ENCODE measurements at places on chromosomes 2 and 18. TPM values are rescaled to one million over a fixed set of nuclear protein-coding genes. Genes with fewer than 3 reads are reported as not detected.

DNA sequence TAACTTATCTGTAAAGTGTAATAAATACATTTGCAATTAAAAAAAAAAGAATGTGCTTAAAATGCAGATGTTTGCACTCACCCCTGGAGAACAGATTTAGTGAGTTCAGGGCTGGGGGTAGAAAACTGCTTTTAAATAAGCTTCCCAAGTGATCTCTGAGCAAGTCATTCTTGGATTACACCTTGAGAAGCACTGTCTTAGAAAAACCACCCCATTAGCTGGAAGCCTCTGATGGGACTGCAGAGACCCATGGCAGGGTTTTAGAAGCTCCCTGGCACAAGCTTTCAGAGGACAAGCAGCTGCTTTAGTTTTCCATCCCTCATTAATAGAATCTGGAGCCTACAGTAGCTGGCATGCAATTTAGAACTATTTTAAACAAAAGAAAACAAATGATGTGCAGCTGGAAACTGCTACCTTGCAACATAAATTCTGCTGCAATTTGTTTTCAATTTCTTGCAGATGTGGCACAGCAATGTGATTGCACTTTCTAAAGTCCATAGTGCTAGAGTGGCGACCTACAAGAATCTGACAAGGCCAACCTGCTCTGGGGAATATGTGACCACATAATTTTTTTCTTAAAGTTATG, 141.5 kb downstream of the CDC42EP3 start:
- no peak for DNase-seq

Gene KCNJ3
- not detected for total RNA-seq

DNA sequence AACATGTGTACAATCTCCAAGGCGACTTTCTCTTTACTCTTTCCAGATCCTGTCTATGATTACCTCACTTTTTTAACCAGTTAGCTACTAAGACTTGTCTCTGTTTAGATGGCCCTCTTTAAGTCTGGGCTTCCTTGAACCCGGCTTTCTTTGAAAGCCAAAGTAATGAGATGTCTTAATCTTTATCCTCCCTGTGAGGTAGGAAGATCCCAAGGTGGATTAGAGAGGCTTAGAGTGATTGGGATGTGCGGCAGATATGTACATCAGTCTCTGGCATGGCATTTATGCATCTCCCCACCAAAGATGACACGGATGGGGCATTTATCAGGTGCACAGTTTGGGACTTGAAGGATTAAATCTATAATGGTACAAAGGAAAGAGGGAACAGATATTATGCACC, 186.3 kb downstream of the FSHR start:
- no peak for DNase-seq

Gene PRSS56
- not detected for total RNA-seq

GRCh38 chr18:62760403-62760734, 45.0 kb downstream of the PHLPP1 start:
- no peak for DNase-seq

Gene TRIM54
- not detected for total RNA-seq

- peak; percentile 84 for DNase-seq
Observed at GRCh38 chr2:106192752-106193689, 1.1 kb downstream of the UXS1 start.

DNA sequence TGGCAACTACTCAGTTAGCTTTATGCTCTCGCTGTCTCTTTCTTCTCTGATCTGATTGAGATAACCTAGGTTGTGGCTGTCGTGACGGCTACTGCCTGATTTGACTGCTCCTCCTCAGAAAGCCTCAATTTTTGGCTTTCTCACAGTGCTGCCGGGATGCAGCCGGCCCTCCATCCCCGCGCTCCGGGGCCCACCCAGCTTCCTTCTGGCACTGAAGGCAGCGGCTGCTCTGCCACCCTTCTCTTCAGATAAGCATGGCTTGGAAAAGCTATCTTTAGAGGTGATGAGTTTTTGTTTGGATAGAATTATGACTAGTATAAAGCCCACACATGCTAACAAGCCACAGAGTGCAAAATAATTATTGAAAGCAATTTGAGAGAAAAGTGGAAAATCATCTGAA, 102.5 kb downstream of the DPP4 start:
- DNase-seq, result no peak

DNA sequence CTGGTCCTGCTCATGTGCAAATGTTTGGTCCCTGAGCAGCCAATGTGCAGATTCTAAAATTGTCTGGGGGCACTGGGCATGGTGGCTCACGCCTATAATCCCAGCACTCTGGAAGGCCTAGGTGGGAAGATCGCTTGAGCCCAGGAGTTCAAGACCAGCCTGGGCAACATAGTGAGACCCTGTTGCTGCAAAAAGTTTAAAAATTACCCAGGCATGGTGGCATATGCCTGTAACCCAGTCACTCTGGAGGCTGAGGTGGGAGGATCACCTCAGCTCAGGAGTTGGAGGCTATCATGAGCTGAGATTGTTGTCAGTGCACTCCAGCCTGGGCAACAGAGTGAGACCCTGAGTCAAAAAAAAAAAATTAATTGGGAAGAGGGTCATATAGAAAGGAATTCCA, 5.1 kb downstream of the LIPG start:
- DNase-seq, result no peak

DNA sequence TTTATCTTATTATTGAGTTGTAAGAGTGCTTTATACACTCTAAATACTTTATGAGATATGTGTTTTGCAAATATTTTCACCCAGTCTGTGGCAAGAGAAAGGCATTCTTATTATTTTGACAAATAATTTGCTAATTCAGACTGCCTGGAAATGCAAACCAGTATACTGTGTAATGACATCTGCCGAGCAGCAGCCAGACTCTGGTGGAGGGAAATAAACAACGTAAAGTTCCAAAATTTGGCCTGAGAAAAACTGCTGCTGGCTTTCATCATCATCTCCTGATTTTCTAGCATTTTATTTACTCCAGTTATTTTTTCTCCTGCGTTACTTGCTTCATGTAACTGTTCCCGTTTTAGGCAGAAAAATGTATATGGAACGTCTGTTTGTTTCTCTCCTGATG, 161.6 kb downstream of the RNF152 start:
- no peak for DNase-seq

Gene DPP4
- total RNA-seq, result 2.8 TPM

Gene CRYBA2
- total RNA-seq, result not detected

- no peak for DNase-seq
Observed at GRCh38 chr18:65365245-65365980, 385.4 kb upstream of the CDH7 start.

DNA sequence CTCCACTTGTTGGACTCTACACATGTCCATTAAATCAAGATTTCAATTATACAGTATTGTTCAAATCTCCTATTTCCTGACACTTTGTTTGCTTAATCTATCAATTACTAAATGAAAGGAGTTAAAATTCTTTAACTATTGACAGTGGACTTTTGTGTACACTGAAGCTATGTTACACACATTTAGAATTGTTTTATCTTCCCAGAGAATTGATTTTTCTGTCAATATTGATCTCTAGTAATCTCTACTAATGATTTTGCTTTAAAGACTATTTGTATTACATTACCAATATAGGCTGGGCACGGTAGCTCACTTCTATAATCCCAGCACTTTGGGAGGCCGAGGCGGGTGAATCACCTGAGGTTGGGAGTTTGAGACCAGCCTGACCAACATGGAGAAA, 215.7 kb downstream of the WDPCP start:
- DNase-seq, result no peak

DNA sequence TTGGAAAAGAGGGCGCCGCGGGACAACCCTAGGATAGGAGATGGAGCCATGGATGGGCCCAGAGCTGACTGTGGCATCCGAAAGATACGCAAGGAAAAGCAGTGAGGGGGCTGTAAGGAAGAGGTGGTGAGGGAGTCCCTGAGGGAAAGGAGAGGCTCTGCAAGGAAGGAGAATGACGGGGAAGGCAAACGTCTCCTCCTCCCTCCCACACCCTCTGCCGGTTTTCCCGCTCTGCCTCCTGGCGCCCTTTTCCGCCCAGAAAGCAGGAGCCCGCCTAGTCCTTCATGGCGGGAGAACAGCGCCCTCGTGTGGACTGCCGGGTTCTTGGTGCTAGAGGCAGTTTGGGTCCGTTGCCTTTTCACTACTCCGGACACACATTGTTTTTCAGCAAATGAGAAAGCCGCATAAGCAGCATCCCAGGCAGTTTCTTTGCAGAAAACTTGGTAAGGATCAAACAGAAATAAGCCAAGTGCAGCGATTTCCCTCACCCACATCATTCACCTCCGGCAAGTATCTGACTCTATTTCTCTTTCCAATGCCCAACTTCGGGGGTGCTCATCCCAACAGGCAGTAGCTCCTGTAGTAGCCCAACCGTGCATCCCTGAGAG, 200.4 kb downstream of the INO80D start:
- DNase-seq, result peak; percentile 41

GRCh38 chr2:216934151-216934550, 74.3 kb upstream of the TNP1 start:
- no peak for DNase-seq

DNA sequence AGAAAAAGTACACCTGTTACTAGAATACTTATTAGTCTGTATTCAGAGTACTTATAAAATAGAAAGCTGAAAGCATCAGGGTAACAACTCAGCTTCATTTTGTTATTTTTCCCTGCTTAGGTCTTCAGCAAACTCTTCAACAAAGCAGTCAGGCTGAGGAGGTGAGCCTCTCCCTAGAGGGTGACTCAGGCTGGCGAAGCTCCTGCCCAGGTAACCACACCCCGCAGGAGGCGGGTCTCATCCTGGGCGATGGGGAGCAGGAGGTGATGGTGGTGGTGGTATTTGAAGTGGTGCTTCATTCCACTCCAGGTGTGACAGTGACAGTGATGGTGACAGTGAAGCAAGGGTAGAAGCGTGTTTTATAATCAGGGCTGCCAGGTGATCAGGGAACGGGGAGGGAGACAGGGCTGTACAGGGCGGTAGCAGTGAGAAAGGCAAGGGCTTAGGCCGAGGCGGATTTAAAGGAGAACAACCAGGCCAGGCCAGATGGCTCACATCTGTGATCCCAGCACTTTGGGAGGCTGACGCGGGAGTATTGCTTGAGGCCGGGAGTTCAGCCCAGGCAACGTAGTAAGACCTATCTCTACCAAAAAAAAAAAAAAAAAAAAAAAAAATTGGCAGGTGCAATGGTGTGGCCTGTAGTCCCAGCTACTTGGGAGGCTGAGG, 127.1 kb downstream of the SOCS6 start:
- DNase-seq, result peak; percentile 37

GRCh38 chr2:203631068-203631757, 75.2 kb upstream of the CD28 start:
- DNase-seq, result no peak

DNA sequence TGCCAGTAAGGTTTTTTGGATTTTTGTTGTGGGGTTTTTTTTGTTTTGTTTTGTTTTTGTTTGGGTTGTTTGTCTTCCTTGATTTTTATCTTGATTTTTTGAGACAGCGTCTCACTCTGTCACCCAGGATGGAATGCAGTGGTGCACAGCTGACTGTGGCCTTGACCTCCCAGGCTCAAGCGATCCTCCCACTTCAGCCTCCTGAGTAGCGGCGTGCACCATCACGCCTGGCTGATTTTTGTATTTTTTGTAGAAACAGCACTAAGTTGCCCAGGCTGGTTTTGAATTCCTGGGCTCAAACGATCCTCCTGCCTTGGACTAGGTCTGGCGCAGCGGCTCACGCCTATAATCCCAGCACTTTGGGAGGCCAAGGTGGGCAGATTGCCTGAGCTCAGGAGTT, 16.4 kb downstream of the MPPE1 start:
- no peak for DNase-seq

GRCh38 chr2:41393621-41394020, 654.2 kb upstream of the PKDCC start:
- DNase-seq, result no peak

DNA sequence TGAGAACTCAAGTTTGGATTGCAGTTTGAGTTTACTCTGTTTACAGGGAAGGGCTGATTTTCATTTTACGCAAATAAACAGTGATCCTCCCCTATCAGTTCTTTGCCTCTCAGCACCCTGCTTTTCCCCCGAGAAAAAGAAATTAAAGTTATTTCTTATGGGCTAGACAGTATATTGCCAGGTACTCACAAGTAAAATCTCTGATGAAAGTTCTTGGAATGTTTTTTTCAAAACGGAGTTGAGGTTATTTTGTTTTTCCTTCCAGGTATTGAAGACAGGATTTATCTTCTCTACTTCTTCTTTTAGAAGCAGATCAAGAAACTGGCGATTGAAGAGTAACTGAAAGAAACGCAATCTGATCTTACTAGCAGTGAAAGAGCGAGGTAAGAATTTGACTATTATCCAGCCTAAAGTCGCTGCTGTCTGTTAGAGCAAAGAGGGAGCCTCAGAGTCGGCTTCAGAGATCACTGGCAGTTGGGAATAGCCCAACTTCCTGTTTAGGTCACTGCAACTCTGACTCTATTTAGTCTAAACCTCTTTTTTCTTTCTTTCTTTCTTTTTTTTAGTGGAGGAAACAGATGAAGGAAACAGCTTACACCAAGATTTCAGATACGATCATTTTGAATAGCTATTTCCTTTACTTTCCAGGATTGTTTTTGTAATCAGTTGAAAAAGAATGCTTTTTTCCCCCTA, at the start of gene TFPI:
Gene TFPI, minus strand, starts transcription at position 425 of the 693 bp plus-strand sequence. CDS start 50,667 bp downstream, outside the sequence.
- peak; percentile 36 for DNase-seq

- DNase-seq, result no peak
Observed at GRCh38 chr2:224893848-224894247, 148.4 kb downstream of the DOCK10 start.

GRCh38 chr2:126675637-126676036, 19.7 kb downstream of the GYPC start:
- no peak for DNase-seq

DNA sequence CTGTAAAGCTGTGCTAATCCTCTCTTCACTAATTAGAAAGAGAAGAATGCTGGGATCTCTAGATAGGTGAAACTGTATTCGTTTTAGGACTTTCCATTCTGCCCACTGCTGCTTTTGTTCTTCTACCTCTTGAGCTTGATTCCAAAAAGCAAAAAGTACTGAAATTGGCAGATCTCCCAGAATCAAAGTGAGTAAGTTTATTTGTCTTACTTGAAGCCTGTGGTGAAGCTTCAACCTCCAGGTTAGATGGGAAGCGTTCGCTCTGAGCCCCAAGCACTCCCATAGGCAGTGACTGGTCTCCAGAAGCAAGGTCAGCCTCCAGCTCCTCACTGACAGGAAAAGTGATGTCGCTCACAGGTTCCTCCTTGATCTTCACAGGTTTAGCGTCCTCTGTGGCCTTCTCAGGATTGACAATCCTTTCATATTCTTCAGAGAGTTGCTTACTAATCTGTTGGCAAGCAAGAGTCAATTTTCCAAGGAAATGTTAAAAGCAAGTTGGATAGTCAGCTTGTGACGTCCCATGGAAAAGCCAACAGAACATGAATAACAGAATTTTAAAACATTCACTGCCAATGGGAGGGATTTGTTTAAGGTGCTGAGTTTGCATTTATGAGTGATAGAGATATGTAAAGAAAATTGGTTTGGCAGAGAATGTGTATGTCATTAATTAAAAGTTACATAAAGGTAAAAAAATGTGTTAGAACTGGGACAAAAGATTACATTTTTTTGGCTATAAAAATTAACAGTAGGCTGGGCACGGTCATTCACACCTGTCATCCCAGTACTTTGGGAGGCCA, 8.1 kb downstream of the SUPT7L start:
- no peak for DNase-seq

DNA sequence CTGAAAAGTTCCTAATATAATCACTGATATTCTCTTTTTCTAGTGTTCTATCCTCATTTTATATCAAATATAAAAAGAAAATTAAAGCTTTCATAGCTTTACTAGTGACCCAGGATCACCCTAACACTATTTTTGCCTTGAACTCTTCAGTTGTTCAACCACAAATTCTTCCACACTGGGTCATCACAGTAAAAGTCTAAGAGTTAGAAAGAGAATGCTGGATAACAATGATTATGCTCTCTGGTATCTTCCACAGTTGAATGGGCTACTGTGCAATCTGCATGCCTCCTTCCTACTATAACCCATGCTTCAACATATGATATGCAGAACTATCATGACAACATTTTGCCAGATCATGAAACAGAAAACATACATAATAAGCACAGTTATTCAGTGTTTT, 32.3 kb downstream of the CHN1 start:
- DNase-seq, result peak; percentile 72

Gene DYSF
- total RNA-seq, result 0.82 TPM
